ENCODE measurements at places on chromosomes 6 and 20. TPM values are rescaled to one million over a fixed set of nuclear protein-coding genes. Genes with fewer than 3 reads are reported as not detected.

Gene NT5E
- total RNA-seq = 43.1 TPM

Gene BCLAF1
- total RNA-seq = 60.5 TPM

Gene SMPD2
- total RNA-seq = 4.8 TPM

Gene TFAP2A
- total RNA-seq = not detected

Gene CYP21A2
- 29.6 TPM for total RNA-seq

Gene B3GAT2
- 0.70 TPM for total RNA-seq

Gene MMP24
- total RNA-seq = 0.09 TPM

Gene GNMT
- total RNA-seq = 10.5 TPM

Gene KCNK16
- not detected for total RNA-seq

Gene VSX1
- total RNA-seq = 0.08 TPM

Gene TOMM6
- 50.1 TPM for total RNA-seq

Gene PSORS1C1
- not detected for total RNA-seq

Gene RHAG
- 345 TPM for total RNA-seq

Gene HLA-DPB1
- total RNA-seq = 23.4 TPM

Gene SIRPG
- total RNA-seq = not detected

Gene ZNF322
- 6.7 TPM for total RNA-seq

Gene HFE
- total RNA-seq = 12.7 TPM

Gene TMEM30A
- total RNA-seq = 54.4 TPM

Gene ID4
- total RNA-seq = 3.7 TPM

Gene JPH2
- total RNA-seq = 0.09 TPM

Gene CPXM1
- 5.5 TPM for total RNA-seq

Gene RRP36
- total RNA-seq = 23.4 TPM

Gene PM20D2
- 6.4 TPM for total RNA-seq

Gene UBE2C
- not detected for total RNA-seq

Gene ZNF334
- 3.3 TPM for total RNA-seq

Gene SALL4
- 2.0 TPM for total RNA-seq

Gene CHMP4B
- total RNA-seq = 18.0 TPM

Gene ROS1
- total RNA-seq = not detected

Gene EBF4
- total RNA-seq = 3.2 TPM

Gene ACSS1
- total RNA-seq = 37.2 TPM

Gene LRRC73
- total RNA-seq = 0.08 TPM

Gene POLR1H
- total RNA-seq = 7.0 TPM

Gene GSTA3
- not detected for total RNA-seq

Gene SLC52A3
- total RNA-seq = not detected

Gene SLC2A4RG
- total RNA-seq = 22.2 TPM

Gene SMPDL3A
- total RNA-seq = 17.3 TPM

Gene CALHM6
- 2.0 TPM for total RNA-seq

Gene FKBP1C
- total RNA-seq = 0.08 TPM

Gene DEK
- 92.6 TPM for total RNA-seq

Gene CASS4
- 1.4 TPM for total RNA-seq

Gene ADRM1
- 45.3 TPM for total RNA-seq

Gene C20orf204
- 0.59 TPM for total RNA-seq

Gene PPP1R16B
- 0.84 TPM for total RNA-seq

Gene C6orf58
- total RNA-seq = 0.08 TPM

Gene CRISP3
- 0.08 TPM for total RNA-seq
